ENCODE measurements at places on chromosomes 6 and 20. TPM values are rescaled to one million over a fixed set of nuclear protein-coding genes. Genes with fewer than 3 reads are reported as not detected.
A peak's percentile ranks its signal among the peaks of the same experiment; 100 is the strongest.

- no peak overlapping the region for H3K27ac ChIP-seq
- DNase-seq, result no peak
- no peak overlapping the region for H3K4me3 ChIP-seq
- H3K36me3 ChIP-seq, result no peaks in the 10 kb centered on the region
- H3K4me1 ChIP-seq, result peaks cover 8% of the 10 kb centered on the region
Observed at GRCh38 chr6:163984124-163984936, 569.8 kb downstream of the QKI start.

GRCh38 chr6:11983306-11983705, 28.8 kb upstream of the HIVEP1 start:
- no peaks in the 10 kb centered on the region for H3K4me1 ChIP-seq
- no peak overlapping the region for H3K4me3 ChIP-seq
- no peak for DNase-seq
- H3K36me3 ChIP-seq, result no peaks in the 10 kb centered on the region
- no peak overlapping the region for H3K27ac ChIP-seq

GRCh38 chr6:135870722-135871121, 19.2 kb downstream of the PDE7B start:
- H3K4me3 ChIP-seq, result no peak overlapping the region
- H3K27me3 ChIP-seq, result no peaks in the 10 kb centered on the region
- H3K36me3 ChIP-seq, result no peaks in the 10 kb centered on the region
- H3K27ac ChIP-seq, result no peak overlapping the region
- no peak for DNase-seq
- peaks cover 9% of the 10 kb centered on the region for H3K4me1 ChIP-seq

DNA sequence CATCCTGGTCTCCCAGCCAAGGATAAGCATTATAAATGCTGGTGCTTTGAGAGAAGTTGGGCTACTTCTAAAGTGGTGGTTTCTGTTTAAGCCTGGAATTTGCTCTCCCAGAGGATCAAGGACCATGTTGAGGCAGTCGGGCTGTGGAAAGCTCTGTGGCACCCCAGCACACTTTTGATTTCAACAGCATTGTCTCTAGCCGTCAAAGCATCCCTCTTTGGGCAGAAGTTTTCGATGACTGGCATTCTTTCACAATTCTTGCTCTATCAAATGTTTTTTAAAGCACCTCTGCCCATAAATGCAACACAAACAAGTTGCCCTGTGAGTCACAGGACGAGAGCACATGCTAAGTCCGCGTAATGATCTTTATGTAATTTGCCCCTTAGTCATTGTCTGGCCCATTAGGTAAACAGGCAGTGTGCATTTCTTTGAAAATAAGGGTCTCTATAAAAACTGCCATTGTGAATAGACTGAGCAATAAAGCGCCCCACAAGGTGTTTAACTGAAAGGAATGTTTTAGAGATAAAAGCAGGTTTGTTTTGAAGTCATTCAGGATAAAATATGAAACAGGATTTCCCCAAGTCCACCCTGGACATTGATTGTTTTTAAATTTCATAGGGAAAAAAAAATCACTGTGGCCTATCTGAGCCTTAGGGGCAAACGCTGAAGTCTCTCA, 44.7 kb upstream of the FOXQ1 start:
- H3K4me3 ChIP-seq, result no peak overlapping the region
- no peaks in the 10 kb centered on the region for H3K36me3 ChIP-seq
- no peaks in the 10 kb centered on the region for H3K27me3 ChIP-seq
- peak overlapping the region; percentile 81 for H3K27ac ChIP-seq

- no peaks in the 10 kb centered on the region for H3K4me1 ChIP-seq
- H3K36me3 ChIP-seq, result no peaks in the 10 kb centered on the region
- no peak overlapping the region for H3K27ac ChIP-seq
- H3K4me3 ChIP-seq, result no peak overlapping the region
- DNase-seq, result no peak
Observed at GRCh38 chr6:136611746-136612145, 61.5 kb upstream of the MAP7 start.

DNA sequence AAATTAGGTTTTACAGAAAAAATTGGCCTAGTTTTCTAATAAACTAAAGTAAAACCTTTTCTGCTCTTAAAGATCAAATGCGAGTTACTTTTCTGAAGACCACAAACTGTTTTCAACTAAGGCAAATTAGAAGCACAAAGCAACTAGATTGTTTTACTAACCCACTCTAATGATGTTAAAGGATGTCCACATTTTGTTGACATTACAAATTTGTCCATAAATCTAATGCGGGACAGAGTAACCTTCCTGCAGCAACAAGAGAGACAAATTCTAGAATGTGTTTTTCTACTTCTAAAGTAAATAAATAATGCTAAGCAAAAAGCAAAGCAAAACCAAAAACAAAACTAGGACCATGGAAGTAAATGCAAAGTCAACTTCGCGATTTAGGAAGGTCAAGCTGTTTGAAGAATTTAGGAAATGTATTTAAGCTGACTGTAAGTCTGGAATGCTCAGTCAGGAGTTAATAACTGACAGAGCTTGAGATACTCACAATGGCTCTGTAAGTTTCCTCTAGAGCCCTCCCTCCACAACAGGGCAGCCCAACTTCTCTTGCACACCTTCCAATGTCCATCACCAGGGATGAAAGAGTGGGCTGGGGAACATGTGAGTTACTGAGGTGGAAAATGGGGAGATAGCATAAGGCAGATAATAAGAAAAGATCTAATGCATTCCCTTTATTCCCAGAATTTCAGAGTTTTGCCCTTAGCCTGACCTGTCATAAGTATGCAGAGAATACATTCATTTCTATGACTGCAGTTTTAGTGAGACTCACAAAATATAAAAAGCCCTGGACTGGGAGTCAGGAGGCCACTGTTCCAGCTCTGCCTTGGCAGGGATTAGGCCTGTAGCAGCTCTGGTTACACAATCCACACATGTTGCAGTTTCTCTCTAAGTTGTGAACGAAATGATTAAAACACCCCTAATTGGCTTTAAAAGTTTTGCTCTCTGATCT, 158.8 kb downstream of the FOXA2 start:
- H3K27me3 ChIP-seq, result no peaks in the 10 kb centered on the region
- no peak overlapping the region for H3K4me3 ChIP-seq
- H3K4me1 ChIP-seq, result peaks cover 27% of the 10 kb centered on the region
- H3K27ac ChIP-seq, result no peak overlapping the region

GRCh38 chr6:52534966-52535390, 41.9 kb downstream of the TRAM2 start:
- H3K36me3 ChIP-seq, result no peaks in the 10 kb centered on the region
- H3K4me3 ChIP-seq, result no peak overlapping the region
- H3K27ac ChIP-seq, result no peak overlapping the region
- peaks cover 4% of the 10 kb centered on the region for H3K4me1 ChIP-seq
- no peaks in the 10 kb centered on the region for H3K27me3 ChIP-seq
- DNase-seq, result no peak

GRCh38 chr6:1502041-1502440, 107.7 kb upstream of the FOXC1 start:
- H3K36me3 ChIP-seq, result no peaks in the 10 kb centered on the region
- no peak overlapping the region for H3K27ac ChIP-seq
- H3K4me1 ChIP-seq, result peaks cover 5% of the 10 kb centered on the region
- no peak for DNase-seq

DNA sequence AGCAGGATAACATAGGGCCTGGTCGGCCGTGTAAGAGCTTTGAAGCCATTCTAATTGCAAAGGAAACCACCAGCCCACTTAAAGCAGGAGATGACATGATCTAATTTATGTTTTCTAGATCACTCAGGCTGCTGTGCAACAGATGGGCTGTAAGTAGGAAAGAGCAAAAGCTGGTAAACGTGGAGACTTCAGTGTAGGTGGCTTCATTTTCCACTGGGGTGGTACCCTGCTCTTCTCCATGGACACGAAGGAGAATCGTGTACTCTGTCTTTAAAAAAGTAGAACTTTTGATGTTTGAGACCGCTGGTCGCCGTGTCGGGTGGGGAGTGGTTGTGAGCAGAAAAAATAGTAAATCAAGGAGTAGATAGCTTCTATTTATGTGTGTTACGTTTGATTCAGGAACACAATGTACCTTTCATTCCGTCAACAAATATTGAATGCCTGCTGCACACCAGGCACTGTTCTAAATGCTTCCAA, 6.4 kb downstream of the CASS4 start:
- no peak overlapping the region for H3K27ac ChIP-seq
- no peaks in the 10 kb centered on the region for H3K36me3 ChIP-seq
- no peaks in the 10 kb centered on the region for H3K27me3 ChIP-seq
- no peaks in the 10 kb centered on the region for H3K4me1 ChIP-seq
- H3K4me3 ChIP-seq, result no peak overlapping the region

DNA sequence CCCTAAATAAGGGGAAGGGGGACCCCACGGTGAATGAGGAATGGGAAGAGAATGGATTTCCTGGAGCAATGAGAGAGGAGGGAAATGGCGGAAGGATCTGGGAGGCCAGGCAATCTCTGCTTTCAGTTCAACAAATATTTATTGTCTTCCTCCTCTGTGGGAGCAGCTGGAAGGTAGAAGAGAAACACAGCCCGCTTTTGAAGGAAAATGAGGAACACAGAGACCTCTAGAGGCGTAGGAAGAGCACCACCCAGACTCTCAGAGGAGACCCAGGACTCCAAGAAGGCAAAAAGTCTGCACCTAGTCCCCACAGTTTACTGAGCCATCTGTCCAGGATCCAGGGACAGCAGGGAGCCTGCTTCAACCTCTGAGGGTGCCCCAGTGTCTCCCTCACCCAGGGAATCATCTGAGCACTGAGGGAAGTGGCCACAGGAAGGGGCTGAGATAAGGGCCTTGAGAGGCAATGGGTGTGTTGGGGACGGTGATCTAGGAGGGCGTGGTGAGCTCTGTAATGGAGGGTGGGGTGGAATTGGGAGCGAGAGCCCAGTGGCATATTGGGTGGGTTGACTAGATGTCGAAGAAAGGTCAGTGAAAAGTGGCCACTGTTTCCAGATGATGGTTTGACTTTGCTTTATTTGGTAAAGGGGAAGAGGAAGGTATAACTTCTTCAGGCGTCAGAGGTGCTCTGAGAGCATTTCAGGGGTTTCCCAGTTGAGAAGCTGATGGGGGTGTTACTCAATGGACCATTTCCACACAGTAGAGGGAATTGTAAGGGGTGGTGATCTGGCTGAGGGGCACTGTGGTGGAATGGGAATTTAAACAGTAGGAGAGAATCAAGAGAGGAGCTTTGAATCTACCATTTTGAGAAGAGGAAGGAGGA, 610 bp downstream of the PSORS1C1 start:
- DNase-seq, result peak; percentile 53
- H3K27ac ChIP-seq, result peak overlapping the region; percentile 94
- no peak overlapping the region for H3K4me3 ChIP-seq
- no peaks in the 10 kb centered on the region for H3K27me3 ChIP-seq
- H3K4me1 ChIP-seq, result peaks cover 18% of the 10 kb centered on the region

DNA sequence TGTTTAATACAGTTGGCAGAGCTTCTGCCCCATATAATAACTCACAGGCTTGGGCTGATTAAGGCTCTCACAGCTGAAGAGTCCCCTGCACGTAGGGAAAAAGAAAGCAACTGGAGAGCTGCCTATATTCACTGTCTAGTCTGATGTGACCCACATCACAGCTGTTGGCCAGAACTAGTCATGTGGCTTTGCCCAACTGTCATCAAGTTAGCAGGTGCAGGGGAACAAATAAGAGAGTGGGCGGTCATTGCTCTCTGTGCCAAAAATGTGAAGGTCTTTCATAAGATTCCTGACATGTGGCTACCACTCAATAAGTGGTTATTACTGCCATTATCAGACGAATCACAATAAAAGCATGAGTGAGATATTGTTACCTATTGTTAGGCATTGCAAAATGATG, 665.2 kb downstream of the DOK5 start:
- H3K36me3 ChIP-seq, result no peaks in the 10 kb centered on the region
- H3K4me1 ChIP-seq, result peaks cover 3% of the 10 kb centered on the region
- H3K4me3 ChIP-seq, result no peak overlapping the region
- no peak for DNase-seq
- no peak overlapping the region for H3K27ac ChIP-seq

DNA sequence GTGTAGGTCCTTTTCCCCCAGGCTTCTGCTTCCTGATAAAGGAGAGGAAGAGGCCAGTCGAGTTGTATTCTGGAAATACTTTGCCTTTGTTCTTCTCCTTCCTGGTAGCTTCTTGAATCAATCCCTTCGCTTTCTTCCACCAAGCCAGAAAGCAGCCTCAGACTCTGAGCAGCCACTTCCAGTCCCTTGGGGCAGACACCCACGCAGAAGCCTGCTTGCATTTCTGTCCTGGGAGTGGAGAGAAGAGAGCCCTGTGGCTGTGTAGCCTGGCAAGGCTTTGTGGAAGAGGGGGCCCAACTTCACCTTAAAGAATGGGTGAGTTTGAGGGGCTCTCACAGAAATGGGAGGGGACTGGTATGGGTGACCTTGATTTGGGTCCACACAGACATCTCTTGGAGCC, 211.0 kb upstream of the SSTR4 start:
- H3K4me1 ChIP-seq, result peaks cover 28% of the 10 kb centered on the region
- no peak overlapping the region for H3K4me3 ChIP-seq
- H3K36me3 ChIP-seq, result no peaks in the 10 kb centered on the region
- DNase-seq, result no peak

- H3K36me3 ChIP-seq, result no peaks in the 10 kb centered on the region
- no peaks in the 10 kb centered on the region for H3K27me3 ChIP-seq
- no peak for DNase-seq
Observed at GRCh38 chr6:155419161-155419560, 36.5 kb downstream of the NOX3 start.

- H3K4me1 ChIP-seq, result no peaks in the 10 kb centered on the region
- DNase-seq, result no peak
- no peak overlapping the region for H3K4me3 ChIP-seq
Observed at GRCh38 chr6:155943635-155944034, 488.0 kb upstream of the NOX3 start.

DNA sequence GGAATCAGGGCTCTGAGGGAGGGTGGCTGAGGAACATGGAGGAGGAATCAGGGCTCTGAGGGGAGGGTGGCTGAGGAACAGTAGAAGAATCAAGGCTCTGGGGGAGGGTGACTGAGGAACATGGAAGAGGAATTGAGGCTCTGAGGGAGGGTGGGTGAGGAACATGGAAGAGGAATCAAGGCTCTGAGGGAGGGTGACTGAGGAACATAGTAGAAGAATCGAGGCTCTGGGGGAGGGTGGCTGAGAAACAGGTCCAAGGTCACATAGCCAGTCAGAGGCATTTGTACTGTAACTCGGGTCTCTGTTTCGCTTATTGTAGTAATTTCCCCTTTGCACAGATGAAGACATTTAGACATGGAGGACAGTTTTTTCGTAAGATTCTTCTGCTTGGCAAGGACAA, 164.8 kb downstream of the SOBP start:
- no peaks in the 10 kb centered on the region for H3K27me3 ChIP-seq
- peaks cover 16% of the 10 kb centered on the region for H3K4me1 ChIP-seq
- no peak overlapping the region for H3K4me3 ChIP-seq
- no peak overlapping the region for H3K27ac ChIP-seq
- no peaks in the 10 kb centered on the region for H3K36me3 ChIP-seq

- no peaks in the 10 kb centered on the region for H3K36me3 ChIP-seq
- peak within 1 kb of the TSS; percentile 67 for H3K27ac ChIP-seq
- peak within 1 kb of the TSS; percentile 83 for H3K4me3 ChIP-seq
- H3K27me3 ChIP-seq, result no peaks in the 10 kb centered on the region
Observed at GRCh38 chr6:41779788-41780550, at the start of gene FRS3. Gene FRS3 (minus strand): TSS chr6:41779900. CDS start chr6:41776987, 2,913 bp downstream.

KCNQ5 gene
- 2.0 TPM for polyA plus RNA-seq

SAPCD1 gene
- 2.0 TPM for polyA plus RNA-seq

ULBP2 gene
- 0.15 TPM for polyA plus RNA-seq

TSPO2 gene
- polyA plus RNA-seq, result 2.7 TPM

ACOT8 gene
- 44.0 TPM for polyA plus RNA-seq

Measured in hepatocyte (in vitro differentiated cells).